Right cardiac atrium (tissue), 5 donors: ENCODE measurements at places on chromosomes 7 and 10.

GRCh38 chr10:113537672-113538071, 15.2 kb upstream of the HABP2 start:
- no peak for DNase-seq

- DNase-seq: no peak
Observed at GRCh38 chr7:108376206-108376605, 80.0 kb downstream of the NRCAM start.

- DNase-seq: no peak
Observed at GRCh38 chr10:108629834-108630233, 1293.5 kb downstream of the XPNPEP1 start.

- no peak for DNase-seq
Observed at GRCh38 chr10:26612151-26612915, 85.2 kb upstream of the PDSS1 start.

- no peak for DNase-seq
Observed at GRCh38 chr7:104011829-104012228, 22.4 kb upstream of the RELN start.

- DNase-seq: no peak
Observed at GRCh38 chr10:93958834-93959233, 34.9 kb upstream of the PLCE1 start.

GRCh38 chr10:16952080-16952479, 134.9 kb upstream of the RSU1 start:
- no peak for DNase-seq

DNA sequence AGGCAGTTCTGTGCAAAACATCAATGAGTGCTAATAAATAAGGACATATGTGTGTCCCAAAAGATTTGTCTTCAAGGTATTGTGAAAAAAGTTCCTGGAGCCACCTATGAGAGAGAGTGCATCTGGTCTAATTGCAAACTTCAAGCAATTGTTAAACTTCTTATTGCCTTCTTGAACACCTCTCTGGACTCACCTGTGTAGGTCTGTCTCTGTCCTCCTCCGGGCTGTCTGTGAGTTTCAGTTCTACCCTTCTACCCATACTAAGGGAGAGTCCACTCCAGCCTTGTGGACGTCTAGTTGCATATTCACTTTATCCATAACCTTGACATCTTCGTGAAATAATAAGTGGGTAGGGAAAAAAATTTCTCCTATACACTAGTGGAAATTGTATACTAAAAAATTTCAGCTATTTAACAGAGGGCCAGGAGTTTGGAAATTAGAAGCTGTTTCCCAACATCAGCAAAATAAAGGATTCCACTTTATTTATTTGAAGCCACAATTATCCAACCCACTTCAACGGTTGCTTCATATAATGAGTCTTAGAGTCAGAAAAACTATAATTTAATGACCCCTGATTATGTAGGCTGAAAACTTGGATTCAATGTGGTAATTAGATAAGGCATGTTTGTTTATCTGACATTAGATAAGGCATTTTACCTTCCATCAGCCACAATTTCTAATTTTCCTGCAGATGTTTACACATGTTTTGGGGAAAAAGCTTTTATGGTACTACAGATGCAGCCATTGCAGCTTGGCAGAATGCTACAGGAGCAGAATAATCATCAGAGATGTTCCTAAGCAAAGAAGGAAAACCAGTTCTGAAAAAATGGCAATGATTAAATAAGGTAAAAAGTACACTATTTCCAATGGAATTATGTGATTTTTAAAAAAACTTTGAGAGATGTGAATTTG, 150.8 kb upstream of the FAM3C start:
- no peak for DNase-seq

DNA sequence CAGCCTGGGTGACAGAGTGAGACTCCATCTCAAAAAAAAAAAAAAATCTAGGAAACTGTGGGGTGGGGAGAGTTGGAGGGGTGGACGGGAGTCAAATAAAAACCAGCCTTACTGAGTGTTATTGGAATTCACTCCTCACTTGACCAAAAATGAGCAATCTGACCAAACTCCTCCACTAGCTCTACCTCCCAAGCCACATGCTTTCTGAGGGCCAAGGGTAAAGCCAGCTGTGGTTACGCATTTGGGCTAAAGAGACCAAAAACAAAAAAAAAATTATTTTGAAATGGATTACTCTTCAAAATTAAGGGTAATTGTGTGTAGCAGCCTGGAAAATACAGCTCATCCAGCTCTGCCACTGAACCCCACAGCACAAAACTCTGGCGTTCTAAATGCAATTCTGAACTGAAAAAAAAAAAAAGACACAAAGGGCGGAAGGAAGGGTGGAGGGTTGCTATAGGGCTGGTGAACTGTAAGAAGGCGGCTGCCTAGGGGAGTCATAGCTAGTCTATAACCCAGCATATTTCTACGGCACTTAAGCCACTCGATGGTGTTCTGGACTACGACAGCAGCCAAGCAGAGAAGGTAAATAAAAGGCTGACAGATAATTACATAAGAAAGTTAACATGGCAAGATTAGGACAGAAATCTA, 7.8 kb downstream of the ELMO1 start:
- DNase-seq: no peak

DNA sequence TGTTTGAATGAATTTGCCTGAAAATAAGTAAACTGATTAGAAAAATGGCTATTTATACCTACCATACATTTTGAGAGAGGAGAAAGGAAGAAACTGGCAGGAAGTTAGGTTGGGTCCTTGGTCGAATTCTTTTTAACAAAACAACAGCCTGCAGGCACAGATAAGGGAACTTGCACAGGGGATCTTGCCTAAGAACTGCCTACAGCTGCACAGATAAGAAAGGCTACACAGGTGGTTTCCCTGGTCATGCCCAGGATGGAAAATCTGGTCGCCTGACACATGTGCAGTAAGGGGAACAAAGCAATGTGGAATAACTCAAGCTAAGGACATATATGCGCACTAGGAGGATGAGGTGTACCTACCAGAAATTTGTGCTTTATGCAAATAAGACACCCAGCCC, 732.1 kb upstream of the POT1 start:
- no peak for DNase-seq

DNA sequence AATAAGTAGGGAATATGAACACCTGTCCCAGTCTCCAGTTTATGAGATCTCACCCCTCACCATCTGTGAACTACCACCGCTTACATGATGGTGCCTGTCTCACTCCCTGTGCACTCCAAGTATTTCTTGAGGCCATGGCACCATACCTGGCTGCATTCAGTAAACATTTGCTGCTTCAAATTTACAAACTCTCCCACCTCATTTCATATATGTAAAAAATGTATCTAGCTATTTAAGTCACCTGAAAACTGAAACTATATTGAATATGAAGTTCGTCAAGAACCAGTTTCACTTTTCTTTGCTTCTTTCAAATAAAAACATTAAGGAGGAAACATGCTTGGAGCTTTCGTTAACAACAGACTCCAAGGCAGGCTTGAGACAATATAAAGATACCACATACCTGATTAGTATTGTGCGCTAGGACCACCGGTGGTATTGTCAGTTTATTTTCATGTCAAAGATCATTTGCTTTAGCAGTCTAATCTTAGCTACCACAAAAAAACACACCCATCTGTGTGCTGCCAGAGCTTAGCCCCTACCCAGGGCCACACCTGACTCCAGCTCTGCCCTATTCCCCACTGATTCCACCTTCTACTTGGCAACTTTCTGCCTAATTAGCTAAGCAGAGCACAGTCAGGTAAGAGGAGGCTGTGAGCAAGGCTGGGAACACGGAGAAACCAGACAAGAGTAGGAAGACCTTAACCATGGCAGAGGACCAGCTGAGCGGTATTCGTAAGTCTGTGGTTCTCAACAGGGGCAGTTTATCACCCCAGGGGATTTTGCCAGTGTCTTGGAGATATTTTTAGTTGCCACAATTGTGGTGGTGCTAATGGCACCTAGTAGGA, 92.0 kb downstream of the ZFAND4 start:
- DNase-seq: no peak

GRCh38 chr10:122981066-122981464, 864 bp downstream of the PSTK start:
- no peak for DNase-seq

- DNase-seq: no peak
Observed at GRCh38 chr7:18693406-18693805, 197.9 kb downstream of the HDAC9 start.

DNA sequence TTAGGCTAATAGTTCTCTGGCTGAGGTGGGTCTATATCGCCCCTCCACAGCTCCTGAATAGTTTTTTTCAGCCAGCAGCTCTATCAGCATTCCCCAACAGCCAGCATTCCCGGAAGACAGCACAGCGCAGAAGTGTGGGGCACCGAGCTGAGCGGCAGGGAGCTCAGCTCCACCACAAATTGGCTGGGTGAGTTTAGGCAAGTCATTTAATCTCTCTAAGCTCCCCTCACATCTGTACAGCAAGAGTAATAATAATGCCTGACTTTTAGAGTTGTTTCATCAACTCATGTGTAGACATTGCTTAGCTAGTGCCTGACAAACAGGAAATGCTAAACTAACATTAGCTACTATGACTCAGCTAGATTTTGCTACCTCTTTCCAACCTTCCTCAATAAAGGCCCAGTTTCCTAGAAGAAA, 247.9 kb upstream of the PTN start:
- DNase-seq: no peak

- no peak for DNase-seq
Observed at GRCh38 chr10:72068901-72069446, 19.4 kb downstream of the SPOCK2 start.

GRCh38 chr10:118978316-118978997, 51.1 kb upstream of the NANOS1 start:
- DNase-seq: no peak

DNA sequence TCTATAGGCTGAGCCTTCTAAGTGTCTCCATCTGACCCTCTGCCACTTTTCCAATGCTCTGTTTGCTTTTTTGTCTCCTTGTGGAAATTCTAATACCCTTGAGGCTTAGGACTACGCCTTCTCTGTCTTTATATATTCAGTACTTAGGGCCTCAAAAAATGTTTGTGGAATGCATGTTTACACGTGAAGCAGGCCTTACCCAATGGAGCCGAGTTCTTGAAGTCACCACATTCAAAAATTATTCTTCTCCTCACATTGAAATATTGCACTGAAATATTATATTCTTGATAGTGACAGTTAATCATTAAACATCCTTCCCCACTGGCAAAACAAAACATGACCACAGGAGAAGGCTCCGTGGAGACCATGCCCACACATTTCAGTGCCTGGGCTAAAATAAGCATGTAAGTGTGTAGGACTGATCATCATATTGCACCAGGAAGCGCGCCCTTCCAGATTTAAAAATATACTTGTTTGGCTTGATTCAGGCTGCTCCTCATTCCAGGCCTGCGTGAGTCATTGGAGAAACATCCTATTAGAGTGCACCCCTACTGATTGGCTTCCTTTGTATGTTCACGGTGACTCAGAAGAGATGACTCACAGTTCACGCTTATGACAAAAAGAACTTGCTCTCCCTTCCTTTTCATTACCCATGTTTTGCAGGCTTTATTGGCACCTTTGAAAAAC, 307.4 kb upstream of the AOAH start:
- DNase-seq: peak; percentile 74

- no peak for DNase-seq
Observed at GRCh38 chr10:10598297-10598696, 419.4 kb upstream of the CELF2 start.

DNA sequence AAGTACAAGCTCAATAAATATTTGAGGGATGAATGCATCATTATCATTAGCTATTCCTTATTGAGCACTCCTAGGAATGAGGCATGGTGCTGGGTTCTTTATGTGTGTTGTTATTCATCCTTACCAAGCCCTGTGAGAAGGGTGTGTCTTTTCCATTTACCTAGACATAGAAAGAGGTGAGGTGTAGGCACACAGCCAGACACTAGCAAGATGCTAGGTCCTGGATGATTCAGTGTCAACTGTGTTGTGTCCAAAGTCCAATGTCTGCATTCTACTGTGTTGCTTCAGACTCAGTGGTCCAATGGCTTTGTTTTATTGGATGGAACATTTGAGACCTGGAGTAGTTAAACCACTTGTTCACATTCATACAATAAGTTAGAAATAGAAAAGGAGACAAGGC, 605.5 kb downstream of the LRMDA start:
- no peak for DNase-seq

GRCh38 chr7:91420606-91421005, 156.4 kb downstream of the FZD1 start:
- no peak for DNase-seq

- DNase-seq: no peak
Observed at GRCh38 chr10:103062854-103063590, 130.1 kb downstream of the NT5C2 start.
